ENCODE measurements at places on chromosomes 7 and 10.

GRCh38 chr7:43629857-43630256, 46.9 kb downstream of the STK17A start:
- DNase-seq: no peak

DNA sequence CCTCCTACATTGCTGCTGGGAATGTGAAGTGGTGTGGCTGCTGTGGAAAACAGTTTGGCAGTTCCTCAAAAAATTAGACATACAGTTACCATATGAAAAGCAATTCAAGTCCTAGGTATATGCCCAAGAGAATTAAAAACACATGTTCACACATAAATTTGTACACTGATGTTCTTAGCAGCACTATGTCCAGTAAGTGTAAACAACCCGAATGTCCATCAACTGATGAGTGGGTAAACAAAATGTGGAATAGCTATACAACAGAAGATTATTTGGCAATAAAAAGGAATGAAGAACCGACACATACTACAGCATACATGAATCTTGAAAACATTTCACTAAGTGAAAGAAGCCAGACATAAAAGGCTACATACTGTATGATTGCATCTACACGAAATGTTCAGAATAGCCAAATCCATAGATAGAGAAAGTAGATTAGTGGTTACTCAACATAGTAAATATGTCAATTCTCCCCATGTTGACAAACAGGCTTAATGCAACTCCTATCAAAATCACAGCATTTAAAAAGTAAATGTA, 17.2 kb downstream of the CEP41 start:
- no peak for DNase-seq

GRCh38 chr7:22572937-22573336, 72.9 kb upstream of the STEAP1B start:
- DNase-seq: no peak

DNA sequence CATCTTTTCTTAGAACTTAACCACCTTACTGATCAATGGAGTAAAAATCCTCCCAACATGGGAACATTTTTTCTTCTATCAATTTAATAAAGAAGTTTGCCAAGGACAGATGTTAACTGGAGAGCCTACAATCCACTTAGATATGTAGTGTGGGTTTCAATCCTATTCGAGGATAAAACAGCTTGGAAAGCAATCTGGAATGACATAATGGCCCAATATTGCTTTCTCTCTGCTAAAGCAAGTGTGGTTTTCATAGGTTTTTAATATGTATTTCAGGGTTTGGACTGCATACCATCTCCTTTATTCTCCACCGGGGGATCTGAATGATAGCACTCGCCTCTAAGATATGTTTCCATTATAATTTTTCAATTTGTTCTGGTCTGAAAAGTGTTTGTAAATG, 149.7 kb downstream of the PRPF18 start:
- DNase-seq: no peak

GRCh38 chr7:158885624-158886023, 29.3 kb downstream of the DYNC2I1 start:
- no peak for DNase-seq

DNA sequence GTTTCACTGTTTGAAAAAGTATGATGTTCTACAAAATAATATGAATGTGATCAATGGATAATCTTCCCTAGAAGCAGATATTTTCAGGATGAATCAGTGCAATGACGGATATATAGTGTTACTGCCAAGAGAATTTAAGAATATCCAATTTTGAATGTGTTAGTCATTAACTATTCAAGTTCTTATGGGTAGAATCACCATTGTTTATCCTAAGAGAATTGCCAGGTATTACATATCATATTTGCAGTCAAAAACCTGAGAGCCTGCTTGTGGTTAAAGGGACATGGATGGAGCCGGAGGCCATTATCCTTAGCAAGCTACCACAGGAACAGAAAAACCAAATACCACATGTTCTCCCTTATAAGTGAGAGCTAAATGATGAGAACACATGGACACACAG, 26.9 kb downstream of the AHR start:
- no peak for DNase-seq

- no peak for DNase-seq
Measured at GRCh38 chr7:152925412-152926147, 166.0 kb downstream of the ACTR3B start.

GRCh38 chr7:12431886-12432556, 28.4 kb upstream of the VWDE start:
- DNase-seq: no peak

DNA sequence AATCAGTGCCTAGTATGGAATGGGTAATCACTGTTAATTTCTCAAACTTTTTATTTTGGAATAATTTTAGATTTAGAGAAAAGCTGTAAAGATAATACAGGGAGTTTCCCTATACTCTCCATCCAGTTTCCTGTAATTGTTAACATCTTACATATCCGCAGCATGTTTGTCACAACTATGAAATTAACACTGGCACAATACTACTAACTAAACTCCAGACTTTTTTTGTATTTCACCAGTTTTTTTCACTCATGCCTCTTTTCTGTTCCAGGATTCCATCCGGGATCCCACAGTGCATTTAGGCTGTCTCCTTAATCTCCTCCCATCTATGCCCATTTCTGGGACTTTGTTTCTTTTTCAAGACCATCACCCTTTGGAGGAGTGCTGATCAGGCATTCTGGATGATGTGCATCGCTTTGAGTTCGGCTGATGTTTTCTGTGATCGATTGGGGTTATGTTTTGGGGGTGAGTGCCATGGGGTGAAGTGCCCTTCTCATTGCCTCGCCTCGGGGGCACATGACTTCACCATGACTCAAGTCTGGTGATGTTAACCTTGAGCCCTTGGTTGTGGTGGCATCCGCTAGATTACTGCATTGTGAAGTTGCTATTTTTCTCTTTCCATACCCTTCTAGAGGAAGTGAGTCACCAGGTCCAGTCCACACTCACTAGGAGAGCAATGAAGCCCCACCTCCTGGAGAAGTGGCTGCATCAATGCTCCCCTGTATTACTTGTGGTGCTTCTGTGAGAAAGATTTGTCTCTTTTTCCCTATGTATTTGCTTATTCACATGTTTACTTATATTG, 43.9 kb upstream of the GRB10 start:
- DNase-seq: no peak

DNA sequence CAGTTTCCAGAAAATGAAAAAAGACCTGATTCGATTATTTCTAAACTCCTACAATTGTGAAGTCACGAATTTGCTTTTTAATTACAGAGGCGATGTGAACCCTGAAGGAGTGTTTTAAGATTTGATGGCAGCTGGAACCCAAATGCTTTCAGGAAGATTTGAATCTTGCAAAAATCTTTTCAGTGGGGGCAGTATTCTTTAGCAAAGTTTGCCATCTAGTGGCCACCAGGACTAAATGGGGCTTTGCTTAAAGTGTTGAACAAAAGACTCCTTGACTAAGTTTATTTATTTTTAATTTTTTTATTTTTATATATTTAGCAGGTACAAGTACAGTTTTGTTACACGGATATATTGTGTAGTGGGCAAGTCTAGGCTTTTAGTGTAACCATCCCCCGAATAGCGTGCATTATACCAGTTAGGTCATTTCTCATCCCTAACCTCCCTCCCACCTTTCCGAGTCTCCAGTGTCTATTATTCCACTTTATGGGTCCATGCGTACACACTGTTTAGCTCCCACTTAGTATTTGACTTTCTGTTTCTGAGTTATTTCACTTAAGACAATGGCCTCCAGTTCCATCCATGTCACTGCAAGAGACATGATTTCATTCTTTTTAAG, 98.8 kb downstream of the CACNB2 start:
- no peak for DNase-seq

- DNase-seq: no peak
Measured at GRCh38 chr10:46226232-46226631, 60.6 kb upstream of the ANTXRL start.

- no peak for DNase-seq
Measured at GRCh38 chr7:102270178-102270887, 16.3 kb upstream of the SH2B2 start.

Measured in activated T-helper 1 cell treated with Interleukin-2 at 50 U/mL for 16 hours (primary cell).